RPMI7951 (cell line): ENCODE measurements at places on chromosomes 3 and 15. TPM values are rescaled to one million over a fixed set of nuclear protein-coding genes. Genes with fewer than 3 reads are reported as not detected.
A peak's percentile ranks its signal among the peaks of the same experiment; 100 is the strongest.

GRCh38 chr3:177109688-177110330 lies 87.5 kb downstream of the TBL1XR1 start:
- no peak for DNase-seq

DNA sequence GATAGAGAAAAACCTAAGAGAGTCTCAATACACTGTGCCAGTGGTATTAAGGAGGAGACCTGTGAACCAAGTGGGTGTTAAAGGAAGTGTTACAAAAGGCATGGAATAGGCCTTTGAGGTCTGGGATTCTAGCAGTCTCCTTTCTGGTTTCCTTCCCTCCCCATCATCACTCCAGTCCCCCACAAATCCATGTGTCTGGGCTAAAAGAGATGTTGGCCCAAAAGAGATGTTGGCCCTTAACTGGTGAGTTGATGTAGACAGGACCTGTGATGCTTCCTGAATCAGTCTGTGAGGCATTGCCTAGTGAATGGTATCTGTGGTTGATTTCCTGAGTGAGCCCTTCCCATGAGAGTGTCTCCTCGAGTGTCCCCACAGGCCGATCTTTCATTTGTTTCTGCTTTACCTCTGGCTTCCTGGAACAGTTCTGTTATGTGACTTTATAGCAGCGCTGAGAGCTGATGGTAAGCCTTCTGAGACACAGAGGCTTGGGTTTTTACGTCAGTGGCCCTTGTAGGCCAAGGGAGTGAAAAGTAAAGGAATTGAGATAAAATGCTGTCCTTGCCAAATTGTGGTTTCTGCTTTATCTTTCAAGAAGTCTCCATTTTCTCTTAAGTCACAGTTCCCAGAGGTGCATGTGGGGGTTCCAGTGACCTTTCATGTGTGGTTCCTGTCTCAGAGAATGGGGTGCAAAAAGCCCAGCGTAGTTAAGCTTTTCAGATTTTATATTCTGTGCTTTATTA lies 87.8 kb downstream of the KLHL25 start:
- peak; percentile 34 for DNase-seq

The COL6A5 gene
- not detected in 2 replicates for total RNA-seq

GRCh38 chr15:57335293-57335715 lies 41.0 kb upstream of the CGNL1 start:
- DNase-seq, result no peak

GRCh38 chr15:27487846-27488245 lies 516.9 kb downstream of the GABRG3 start:
- no peak for DNase-seq

The AP3B2 gene
- 1.4 and 1.7 TPM in 2 replicates for total RNA-seq

DNA sequence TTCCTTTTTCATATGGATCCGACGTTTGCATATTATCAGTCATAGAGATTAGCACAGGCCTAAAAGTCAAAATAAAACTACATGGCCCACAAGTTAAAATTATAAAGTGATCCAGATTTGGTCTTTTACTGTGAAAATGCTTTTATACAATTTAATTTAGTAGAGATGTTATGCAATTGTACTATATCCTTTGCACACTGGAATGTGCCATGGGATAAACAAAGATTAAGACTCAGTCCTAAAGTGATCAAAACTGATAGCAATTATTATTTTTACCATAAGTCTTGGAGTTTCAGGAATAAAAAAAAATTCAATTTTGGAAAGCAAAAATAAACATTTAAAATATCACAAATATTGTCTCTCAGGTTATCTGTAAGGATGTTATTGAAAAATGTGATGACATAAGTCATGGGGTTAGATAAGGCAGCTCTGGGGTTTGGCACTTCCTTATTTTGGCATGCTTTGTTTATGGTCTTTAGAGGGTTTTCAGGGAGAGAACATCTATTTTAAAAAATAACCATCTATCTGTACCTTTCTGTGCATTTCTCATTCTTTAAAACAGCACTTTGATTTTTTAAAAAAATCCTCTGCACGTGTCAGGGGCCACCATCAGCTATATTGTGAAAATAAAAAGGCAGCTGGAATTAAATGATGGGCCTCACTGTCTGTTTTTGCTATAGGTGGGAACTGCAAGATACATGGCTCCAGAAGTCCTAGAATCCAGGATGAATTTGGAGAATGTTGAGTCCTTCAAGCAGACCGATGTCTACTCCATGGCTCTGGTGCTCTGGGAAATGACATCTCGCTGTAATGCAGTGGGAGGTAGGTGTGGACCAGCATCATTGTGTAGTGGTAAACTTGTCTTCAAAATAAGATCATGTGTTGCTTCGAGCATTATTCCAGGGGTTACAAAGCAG lies 67.3 kb downstream of the TGFBR2 start:
- no peak for DNase-seq

GRCh38 chr3:28940530-28940929 lies 340.3 kb upstream of the RBMS3 start:
- peak; percentile 93 for DNase-seq

The STAB1 gene
- under 0.01 TPM in 2 replicates for total RNA-seq

GRCh38 chr3:71916747-71917369 lies 131.9 kb upstream of the PROK2 start:
- DNase-seq, result peak; percentile 27

The RHOV gene
- 0.12 and 0.20 TPM in 2 replicates for total RNA-seq

The SPTSSB gene
- not detected in 2 replicates for total RNA-seq

The MAP1A gene
- total RNA-seq, result 1.6 and 2.4 TPM in 2 replicates

- no peak for DNase-seq
Measured at GRCh38 chr3:101172516-101172915, 147.9 kb downstream of the IMPG2 start.

- no peak for DNase-seq
Measured at GRCh38 chr3:83863380-83863779, 1095.4 kb upstream of the CADM2 start.

The ATP13A4 gene
- total RNA-seq, result not detected in 2 replicates

GRCh38 chr3:86774082-86774691 lies 216.8 kb downstream of the VGLL3 start:
- peak; percentile 45 for DNase-seq

DNA sequence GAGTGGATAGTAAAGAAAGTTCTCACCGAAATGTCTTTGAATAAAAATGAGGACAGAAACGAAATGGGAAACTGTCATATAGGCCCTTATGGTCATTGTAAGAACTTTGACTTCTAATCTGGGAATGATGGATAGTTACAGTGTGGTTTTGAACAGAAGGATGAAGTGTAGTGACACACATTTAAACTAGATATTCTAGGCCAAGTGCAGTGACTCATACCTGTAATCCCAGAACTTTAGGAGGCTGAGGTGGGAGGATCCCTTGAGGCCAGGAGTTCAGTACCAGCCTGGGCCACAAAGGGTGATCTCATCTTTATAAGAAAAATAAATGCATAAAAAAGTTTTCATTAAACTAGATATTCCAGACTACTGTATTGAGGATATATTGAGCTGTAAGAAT lies 452.8 kb downstream of the ROBO1 start:
- DNase-seq, result no peak

GRCh38 chr3:79490165-79491028 lies 277.4 kb downstream of the ROBO1 start:
- DNase-seq, result peak; percentile 64

The SST gene
- not detected in 2 replicates for total RNA-seq

- peak; percentile 52 for DNase-seq
Measured at GRCh38 chr3:9623148-9623547, 26.2 kb upstream of the MTMR14 start.

DNA sequence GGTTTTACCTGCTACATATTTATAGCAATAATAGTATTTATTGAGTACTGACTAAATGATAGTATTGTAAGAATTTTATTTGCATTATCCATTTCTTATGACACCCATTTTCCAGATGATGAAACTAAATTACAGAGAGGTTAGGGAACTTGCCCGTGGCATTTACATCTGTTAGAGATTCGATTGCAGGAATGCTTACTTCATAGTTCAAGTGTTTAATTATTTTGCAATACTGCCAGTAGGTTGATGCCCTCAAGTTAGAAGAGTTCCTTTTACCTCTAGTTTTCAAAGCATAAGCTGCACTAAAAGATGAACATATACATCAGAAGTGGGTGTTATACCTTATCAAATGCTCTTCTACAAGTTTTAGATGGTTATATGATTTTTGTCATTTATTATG lies 362.8 kb upstream of the RGMA start:
- DNase-seq, result no peak

The AGTR1 gene
- 0.10 TPM in 1 of 2 replicates, not detected in the other for total RNA-seq

DNA sequence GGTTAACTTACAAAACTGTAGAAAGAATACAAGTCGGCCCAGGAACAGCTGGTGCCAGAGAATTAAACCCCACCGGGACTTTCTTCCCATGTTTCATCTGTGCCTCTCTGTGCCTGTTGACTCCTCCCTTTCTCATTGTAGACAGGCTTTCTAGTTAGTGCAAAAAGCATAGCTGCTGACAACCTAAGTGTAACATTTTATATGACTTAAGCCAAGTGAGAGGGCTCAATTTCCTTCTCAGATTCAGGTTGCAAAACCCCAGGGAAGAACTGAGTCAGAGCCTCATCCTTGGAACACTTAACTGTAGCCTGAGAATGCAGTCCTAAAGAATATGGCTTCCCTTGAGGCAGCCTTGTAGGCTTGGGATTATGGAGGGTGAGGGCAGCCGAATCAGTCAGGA lies 302.5 kb upstream of the AZI2 start:
- no peak for DNase-seq

- DNase-seq, result peak; percentile 92
Measured at GRCh38 chr15:48802867-48803266, 8.0 kb downstream of the CEP152 start.

GRCh38 chr15:36748366-36749115 lies 169.1 kb downstream of the CDIN1 start:
- DNase-seq, result no peak
